ENCODE measurements at places on chromosomes 12 and 14. TPM values are rescaled to one million over a fixed set of nuclear protein-coding genes. Genes with fewer than 3 reads are reported as not detected.

GRCh38 chr14:74480046-74480445 lies 13.1 kb downstream of the NPC2 start:
- no peak for DNase-seq

GRCh38 chr12:5789469-5789968 lies 155.5 kb downstream of the ANO2 start:
- DNase-seq: peak; percentile 56

DNA sequence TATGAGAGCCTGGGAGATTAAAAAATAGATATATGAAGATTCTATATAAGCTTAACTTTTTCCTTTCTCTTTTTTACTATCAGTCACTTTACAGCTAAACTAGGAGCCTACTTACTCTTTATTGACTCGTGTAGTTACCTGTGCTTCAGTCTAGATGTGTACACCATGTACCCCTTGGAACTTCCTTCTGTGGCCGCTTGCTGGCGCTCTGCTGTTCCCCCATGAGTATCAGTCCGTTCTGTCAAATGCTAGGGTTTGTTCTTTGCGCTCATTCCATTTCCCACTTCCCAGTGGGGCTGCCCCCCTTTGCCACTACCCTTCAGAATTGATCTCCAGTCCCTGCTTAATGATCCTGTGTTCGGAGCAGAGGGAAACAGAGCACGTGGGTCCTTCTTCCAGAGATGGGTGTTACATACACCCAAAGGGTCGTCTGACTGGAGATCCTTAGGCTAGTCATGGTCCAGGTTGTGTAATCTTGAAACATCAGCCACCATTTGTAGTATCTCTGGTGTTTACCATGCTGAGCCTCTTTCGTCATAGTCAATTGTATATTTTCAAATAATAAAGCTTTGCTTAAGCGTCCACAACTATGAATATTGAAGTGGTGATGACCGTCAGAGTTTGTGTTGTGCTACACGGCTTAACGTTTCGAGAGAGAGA lies 160.0 kb downstream of the FBXL14 start:
- DNase-seq: no peak

DNA sequence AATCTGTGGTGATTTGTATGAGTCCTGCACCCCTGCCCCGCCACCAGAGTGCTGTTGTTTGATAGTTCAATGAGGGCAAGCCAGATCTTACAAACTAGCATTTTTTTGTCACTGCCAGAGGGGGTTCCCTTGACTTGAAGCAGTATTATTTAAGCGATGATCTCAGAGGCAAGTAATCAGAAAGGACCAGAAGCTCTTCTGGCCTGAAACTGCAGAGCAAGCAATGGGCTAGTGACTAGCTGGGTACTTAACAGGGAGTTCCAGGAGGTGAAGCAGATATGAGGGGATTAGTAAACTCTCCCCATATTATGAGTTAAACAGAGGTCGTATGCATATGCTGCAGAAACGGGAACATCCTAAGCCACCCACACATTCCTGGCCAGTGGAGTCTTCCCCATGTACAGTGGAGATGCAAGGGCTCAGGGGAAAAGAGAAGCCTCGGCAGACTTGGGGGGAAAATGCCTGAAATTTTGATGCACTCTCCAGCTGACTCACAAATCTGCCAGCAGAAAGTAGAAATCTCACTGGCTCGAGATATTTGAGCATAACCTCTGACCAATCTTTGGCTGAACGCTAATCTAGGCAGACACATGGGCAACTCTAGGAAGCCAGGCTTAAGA lies 8.3 kb upstream of the CRACR2A start:
- no peak for DNase-seq

- no peak for DNase-seq
Measured at GRCh38 chr12:1703771-1704722, 13.2 kb downstream of the ADIPOR2 start.

Gene C12orf54
- total RNA-seq: not detected

- DNase-seq: no peak
Measured at GRCh38 chr14:93903342-93904184, 23.6 kb upstream of the FAM181A start.

Gene STYK1
- 1.1 TPM for total RNA-seq

Gene RNU4-1
- total RNA-seq: 1,446 TPM

- DNase-seq: peak; percentile 82
Measured at GRCh38 chr12:46154221-46154985, 114.4 kb downstream of the SLC38A1 start.

DNA sequence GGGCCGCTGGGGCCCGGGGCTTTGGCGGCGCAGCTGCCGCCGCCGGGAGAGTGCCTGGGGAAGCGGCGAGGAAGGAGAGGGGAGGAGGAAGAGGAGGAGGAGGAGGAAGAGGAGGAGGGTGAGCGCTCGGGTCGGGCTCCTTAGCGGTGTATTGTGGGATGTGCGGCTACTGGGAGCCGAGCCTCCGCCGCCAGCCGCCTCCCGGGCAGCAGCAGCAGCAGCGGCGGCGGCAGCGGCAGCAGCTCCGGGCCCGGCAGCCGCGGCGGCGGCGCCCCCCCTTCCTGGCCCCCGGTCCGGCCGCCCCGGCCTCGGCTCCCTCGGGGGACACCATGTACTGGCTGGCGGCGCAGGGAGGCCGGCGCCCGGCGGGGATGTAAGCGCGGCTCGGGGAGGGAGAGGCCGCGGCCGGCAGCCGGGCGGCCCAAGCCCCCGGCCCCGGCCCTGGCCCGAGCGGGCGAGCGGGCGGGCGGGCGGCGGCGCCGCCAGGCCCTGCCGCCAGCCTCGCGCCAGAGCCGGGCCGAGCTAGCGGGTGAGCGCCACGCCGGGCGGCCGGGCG lies at the start of gene SETD1B:
Gene SETD1B, plus strand, starts transcription at position 149 of the 556 bp plus-strand sequence. CDS start 729 bp downstream, outside the sequence.
- DNase-seq: peak; percentile 54

DNA sequence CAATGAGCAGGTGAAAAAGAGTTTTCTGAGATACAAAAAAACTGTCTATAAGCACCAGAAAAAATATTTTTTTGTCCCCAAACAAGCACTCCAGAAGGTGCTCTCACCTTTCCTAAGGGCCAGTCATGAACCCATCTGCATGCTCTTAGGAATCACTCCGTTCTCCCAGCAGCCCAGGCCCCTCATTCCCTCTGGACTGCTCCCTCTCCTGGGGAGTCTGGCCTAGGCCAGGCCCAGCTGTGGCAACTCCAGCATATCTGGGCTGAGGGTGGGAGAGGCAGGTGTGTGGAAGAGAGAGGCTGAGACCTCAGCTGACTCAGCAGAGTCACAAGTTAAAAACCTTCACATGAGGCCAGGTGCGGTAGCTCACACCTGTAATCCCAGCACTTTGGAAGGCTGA lies 54.6 kb downstream of the TRAFD1 start:
- no peak for DNase-seq

DNA sequence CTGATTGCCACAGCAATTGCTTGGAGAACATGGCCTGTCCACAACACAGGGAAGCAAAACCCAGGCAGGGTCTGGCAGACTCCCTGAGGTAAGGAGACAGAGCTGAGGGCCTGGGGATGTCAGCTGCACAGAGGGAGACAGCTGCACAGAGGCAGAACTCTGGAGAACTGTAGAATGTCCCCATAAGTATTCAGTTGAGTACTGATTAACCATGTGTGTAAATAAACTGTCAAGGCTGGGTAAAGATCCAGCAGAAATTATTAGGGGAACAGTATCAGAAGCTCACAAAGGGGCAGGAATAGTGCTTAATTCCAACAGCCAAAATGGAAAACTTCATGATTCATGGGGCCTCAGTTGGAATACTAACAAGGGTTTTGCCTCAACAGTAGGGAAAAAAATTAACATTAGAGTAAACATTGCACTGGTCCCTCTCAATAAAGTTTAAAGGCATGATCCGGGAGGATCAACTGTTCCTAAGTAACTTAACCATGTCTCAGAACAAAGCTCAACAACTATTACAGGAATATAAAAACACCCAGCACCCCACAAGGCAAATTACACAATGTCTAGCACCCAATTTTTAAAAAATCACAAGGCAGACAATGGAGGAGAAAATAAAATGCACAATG lies 201.3 kb upstream of the RASSF8 start:
- no peak for DNase-seq

DNA sequence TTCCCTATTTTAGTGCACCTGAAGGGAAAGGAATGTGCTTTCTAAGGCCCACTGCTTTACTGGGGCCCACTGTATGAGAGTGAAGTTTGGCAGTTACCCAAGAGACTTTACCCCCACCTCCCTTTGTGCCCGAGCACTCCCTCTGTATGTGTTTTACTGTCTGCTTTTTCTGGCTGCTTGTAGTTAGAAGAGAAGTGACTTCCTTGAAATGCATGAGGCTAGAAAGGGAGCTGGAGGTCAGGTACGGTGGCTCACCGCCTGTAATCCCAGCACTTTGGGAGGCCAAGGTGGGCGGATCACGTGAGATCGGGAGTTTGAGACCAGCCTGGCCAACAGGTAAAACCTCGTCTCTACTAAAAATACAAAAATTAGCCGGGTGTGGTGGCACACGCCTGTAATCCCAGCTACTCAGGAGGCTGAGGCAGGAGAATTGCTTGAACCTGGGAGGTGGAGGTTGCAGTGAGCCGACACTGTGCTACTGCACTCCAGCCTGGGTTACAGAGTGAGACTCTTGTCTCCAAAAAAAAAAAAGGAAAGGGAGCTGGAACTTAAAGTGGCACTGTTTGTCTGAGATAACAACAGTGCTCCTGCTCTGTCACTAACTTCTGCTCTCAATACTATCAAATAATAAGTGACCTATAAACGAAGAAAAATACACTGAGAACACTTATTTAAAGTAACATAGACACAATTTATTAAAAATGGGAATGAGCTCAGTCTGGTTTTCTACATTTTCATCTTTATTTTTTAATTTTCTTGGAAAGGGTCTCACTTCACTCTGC lies 5.8 kb downstream of the TRIP11 start:
- DNase-seq: no peak

- no peak for DNase-seq
Measured at GRCh38 chr12:90335566-90335965, 619.4 kb downstream of the CCER1 start.

GRCh38 chr14:91654836-91655235 lies 77.0 kb downstream of the CATSPERB start:
- no peak for DNase-seq

- no peak for DNase-seq
Measured at GRCh38 chr14:33941718-33942117, 9.2 kb downstream of the EGLN3 start.

GRCh38 chr12:113815031-113815430 lies 151.1 kb downstream of the RBM19 start:
- DNase-seq: no peak

- DNase-seq: no peak
Measured at GRCh38 chr14:90616881-90617280, 199.3 kb downstream of the TTC7B start.

GRCh38 chr14:50001999-50002925 lies 109.4 kb downstream of the ARF6 start:
- DNase-seq: no peak

- DNase-seq: peak; percentile 80
Measured at GRCh38 chr14:94373708-94374107, 14.7 kb downstream of the SERPINA1 start.

GRCh38 chr12:3044141-3044630 lies 33.0 kb upstream of the TSPAN9 start:
- DNase-seq: no peak

Gene GLS2
- not detected for total RNA-seq

DNA sequence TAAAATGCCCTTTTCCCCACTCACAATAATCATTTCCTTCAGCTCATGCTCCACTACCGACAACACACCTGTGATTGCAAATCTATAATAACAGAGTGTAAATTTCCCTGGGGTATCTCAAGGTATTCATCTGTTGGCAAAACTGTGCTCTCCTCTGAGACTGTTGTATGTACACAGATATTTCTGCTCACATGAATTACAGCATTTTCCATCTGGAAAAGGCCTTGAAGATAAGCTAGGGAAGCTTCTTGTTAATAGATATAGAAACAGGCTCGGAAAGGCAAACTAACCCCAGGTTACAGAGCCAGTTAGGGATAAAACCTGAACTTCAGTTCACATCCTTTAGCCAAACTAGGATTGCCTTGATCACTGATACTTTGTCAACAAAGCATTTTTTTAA lies 210.4 kb upstream of the KRR1 start:
- no peak for DNase-seq

GRCh38 chr14:92012121-92012748 lies 27.6 kb downstream of the TRIP11 start:
- no peak for DNase-seq

Gene KLRC3
- total RNA-seq: not detected

- DNase-seq: no peak
Measured at GRCh38 chr12:27330846-27331245, 1.8 kb upstream of the BMAL2 start.

Gene BCDIN3D
- total RNA-seq: 2.5 TPM
